Adrenal gland (tissue), 19 donors: ENCODE measurements at places on chromosomes 2 and 18.

GRCh38 chr2:143226714-143227541, 97.7 kb downstream of the ARHGAP15 start:
- DNase-seq, result no peak

- DNase-seq, result no peak
These were observed 545.8 kb downstream of the ARHGAP15 start for GRCh38 chr2:143675021-143675420.

DNA sequence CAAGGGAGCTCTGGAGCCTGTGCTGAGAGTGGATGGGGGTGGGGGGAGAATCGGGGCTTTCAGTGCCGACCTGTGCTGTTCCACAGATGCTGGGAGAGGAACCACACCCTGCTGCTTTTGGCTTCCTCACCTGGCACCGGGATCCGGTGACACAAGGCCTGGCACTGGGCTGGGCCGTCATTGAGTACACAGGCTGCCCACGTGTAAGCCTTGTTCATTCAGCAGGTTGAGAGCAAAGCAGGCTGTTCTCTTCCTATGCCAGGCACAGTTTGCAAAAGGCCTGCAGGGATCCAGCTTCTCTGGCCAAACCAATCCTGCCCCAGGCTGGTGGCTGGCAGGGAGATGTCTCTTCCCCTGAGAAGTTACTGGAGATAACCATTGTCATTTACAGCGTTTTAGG, 17.1 kb downstream of the TRIB2 start:
- DNase-seq, result no peak

DNA sequence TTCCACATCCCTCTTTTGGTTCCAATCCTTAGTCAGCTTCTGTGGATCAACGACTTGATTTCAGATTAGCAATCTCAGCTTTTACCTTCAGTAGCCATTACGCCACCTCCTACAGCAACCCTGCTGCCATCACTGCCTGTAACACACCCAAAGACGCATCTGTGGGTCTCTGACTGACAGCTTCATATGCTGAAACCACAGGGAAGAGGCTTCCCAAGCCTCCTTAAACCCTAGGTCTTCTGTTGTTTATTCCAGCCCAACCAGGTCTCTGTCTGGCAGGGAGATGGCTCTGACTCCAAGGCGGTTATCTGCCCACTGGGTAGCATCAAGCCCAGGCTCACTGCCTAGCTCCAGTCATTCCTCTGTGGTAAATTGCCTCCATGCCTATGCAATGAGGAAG, 28.6 kb upstream of the TRIB2 start:
- DNase-seq, result no peak

DNA sequence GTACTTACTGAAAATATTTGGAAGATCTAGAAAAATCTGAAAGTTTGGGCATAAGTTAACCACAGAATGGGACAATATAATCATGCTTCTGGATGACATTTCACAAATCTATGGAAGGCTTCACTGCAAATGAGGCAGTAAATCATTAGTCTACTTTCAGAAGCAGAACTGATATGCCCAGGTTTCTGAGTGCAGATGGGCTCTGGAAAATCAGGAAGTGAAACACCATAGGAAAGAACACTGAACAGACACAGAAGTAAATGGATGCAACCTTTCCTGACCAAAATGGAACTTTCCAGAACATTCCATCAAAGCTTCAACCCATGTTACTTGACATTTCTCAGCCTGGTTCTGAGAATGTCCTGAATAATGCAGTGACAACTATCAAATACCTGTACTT, 55.1 kb downstream of the KCNG3 start:
- no peak for DNase-seq

GRCh38 chr18:49959176-49959575, 145.8 kb upstream of the ACAA2 start:
- DNase-seq, result no peak

- no peak for DNase-seq
These were observed 353.9 kb upstream of the GYPC start for GRCh38 chr2:126302043-126302442.

GRCh38 chr2:23953625-23954024, 13.4 kb downstream of the UBXN2A start:
- no peak for DNase-seq

- DNase-seq, result no peak
These were observed 82.1 kb downstream of the ACTR2 start for GRCh38 chr2:65309699-65310098.

DNA sequence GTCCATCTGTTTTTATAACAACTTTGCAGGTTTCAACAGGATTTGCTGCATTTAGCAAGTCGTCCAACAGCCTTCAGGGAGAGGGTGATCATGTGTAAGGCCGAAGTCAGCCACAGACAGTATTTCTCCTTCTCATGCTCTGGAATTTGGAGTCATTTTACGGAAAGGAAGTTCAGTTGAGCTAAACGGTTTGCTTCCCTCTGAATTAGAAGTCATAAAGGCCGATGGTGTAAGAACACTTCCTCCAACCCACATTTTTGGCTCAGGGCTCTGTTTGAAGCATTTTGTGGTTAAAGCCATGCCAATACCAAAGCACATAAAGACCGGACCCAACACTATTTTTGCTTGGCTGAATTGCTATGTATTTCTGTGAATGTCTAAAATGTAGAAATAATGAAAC, 129.5 kb downstream of the TMEM182 start:
- DNase-seq, result no peak

DNA sequence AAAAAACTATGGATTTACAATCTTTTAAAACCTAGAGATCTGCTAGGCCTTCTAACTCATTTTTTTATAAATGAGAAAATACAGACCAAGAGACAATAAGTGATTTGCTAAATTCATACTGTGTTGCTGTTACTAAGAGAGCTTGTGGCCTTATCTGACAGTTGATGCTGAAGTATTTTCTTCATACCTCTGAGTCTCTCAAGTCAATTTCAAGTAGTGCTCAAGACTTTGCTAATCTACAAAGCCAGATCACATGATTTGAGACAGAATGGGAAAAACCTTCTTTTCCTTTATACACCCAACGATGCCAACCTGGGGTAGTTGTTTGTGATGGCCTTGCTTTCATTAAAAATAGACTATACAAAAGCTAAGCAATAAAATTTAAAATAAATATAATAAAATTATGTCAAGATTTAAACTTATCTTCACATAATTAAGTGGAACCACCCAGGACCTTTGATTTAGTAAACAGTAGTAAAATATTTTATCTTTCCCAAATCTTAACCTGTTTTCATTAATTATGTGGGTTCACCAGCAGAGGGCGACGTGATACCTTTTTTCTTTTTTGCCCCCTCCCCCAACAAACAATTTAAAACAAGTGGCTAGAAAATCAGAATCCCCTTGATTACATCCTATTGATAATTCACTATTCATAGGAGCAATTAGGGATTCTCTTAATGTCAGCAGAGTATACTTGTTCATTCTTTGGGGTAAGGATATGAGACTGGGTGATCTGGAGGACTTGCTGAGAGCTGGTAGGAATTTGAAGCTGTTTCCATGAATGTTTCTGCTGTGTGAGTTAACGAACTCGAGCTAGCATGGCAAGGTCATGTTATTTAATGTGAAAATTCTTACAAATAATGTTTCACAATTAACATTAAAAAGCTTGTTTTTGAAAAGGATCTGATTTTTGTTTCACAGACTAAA, 49.6 kb upstream of the SLC5A7 start:
- DNase-seq, result no peak

- no peak for DNase-seq
These were observed 634.0 kb downstream of the LRP1B start for GRCh38 chr2:141496810-141497209.

GRCh38 chr18:68623342-68623741, 91.6 kb downstream of the TMX3 start:
- peak; percentile 22 for DNase-seq

GRCh38 chr2:176872406-176872805, 340.2 kb upstream of the HNRNPA3 start:
- no peak for DNase-seq
